Activated CD4-positive, alpha-beta T cell treated with anti-CD3 and anti-CD28 coated beads, Interleukin-2, Interleukin-6, amounts not matched to agents 100 ng/mL and 50 ng/mL, durations not matched to agents 16 hours and 8 hours (primary cell): ENCODE measurements at places on chromosomes 13 and 19.

DNA sequence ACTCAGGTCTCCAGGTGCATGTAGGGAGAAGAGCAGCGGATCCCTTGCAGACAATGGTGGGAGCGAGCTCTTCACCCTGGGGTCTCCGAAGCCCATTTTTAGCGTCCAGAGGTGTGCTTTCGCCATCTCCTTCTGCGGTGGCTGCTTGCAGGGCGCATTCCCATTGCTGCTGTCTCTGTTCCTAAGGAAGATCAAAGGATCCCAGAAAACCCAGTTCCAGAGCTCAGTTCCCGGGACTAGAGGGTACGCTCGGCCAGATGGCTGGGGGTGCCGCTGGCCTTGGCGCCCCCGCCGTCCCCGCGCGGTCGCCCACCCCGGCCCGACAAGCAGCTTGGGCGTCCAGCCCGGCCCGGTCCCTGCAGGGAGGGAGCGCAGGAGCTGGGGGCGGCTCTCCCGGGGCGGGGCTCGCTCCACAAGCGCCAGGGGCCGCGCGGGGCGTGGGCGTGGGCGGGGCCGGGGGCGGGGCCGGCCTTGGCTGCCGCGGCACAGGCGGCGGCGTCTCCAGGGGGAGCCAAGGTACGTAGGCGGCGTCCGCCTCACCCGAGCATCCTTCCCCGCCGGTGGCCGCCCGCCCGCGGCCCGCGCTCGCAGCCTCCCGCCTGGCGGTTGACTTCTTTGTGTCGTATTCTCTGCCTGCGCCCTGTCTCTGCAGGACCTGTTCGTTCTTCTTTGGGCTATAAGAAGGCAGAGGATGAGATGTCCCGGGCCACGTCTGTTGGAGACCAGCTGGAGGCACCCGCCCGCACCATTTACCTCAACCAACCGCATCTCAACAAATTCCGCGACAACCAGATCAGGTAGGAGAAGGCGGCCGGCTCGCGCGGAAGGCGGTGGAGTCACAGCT lies 96.8 kb downstream of the ATP8A2 start:
- DNase-seq: peak; percentile 42

DNA sequence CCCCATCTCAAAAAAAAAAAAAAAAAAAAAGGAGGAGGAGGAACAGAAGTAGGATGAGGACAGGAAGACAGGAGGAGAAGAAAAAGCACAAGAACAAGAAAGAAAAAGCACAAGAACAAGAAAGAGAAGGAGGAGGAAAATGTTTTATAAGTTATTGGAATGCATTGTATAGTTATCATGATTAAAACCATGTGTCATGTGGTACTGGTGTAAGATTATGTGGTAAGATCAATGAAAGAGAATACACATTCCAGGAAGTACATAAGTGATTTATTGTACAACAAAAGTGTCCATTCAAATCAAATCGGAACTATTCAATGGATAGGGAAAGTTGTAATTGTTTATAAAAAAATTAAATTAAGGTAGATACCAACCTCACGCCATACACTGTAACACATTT lies 167.7 kb downstream of the MZT1 start:
- DNase-seq: no peak

DNA sequence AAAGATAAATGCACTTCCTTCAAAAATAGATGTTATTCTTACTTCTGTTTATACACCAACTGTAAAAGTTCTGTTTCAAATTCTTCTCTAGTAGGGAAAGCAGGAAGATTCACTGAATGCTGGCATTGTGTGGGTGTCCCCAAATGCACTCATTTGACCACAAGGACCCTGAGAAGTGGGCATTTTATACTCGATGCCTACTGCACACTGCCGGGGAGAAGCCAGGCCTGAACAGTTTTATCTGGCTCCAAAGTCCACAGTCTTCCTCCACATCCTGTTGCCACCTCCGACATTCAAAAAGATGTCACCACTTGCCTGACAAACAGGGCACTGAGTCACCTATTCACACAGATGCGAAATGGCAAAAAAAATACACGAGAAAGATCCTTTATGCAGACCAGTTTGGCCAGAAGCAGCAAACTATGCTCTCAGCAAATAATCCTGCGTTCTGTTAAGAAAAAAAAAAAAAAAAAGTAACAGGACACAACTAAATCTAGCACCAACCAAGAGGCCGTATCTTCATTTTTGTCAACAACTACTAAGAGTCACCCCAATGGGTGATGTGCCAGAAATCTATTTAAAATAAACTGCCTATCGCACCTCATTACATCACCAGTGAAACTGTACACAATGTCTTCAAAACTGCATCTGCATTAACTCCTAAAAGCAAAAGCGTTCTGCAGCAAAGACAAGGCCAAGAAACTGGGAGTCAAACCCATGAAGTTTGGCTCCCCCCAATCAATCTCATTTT lies 6.2 kb downstream of the ZC3H4 start:
- DNase-seq: peak; percentile 74

DNA sequence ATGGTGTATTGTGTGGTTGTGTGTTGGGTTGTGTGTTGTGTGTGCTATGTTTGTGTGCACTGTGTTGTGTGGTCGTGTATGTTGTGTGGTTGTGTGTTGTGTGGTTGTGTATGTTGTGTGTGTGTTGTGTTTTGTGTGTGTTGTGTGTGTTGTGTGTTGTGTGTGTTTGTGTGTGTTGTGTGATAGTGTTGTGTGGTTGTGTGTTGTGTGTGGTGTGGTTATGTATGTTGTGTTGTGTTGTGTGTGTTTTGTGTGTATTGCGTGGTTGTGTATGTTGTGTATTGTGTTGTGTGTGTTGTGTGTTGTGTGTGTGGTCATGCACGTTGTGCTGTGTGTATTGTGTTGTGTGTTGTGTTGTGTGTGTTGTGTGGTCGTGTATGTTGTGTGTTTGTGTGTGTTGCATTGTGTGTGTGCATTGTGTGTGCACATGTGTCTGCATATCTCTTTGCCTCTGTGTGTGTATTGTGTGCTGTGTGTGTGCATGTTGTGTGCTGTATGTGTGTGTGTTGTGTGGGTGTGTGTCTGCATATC lies 2.9 kb downstream of the C3 start:
- DNase-seq: no peak

DNA sequence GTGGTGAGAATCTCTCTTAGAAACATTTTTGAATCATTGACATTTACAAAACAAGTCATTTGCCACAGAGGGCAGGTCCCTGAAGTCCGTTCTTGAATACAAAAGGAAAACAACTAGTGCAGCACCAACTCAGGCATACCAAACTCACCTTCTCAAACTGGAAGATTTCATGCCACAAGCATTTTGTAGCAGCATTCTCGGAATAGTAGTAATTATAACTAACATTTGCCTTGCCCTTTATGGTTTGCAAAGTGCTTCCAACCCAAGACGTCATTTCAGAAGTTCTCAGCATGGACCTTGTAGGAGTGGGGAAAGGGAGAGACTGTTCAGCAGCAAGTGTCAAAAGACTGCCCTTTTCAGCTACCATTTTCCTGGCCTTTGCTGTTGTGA lies 344.6 kb downstream of the RFC3 start:
- no peak for DNase-seq

DNA sequence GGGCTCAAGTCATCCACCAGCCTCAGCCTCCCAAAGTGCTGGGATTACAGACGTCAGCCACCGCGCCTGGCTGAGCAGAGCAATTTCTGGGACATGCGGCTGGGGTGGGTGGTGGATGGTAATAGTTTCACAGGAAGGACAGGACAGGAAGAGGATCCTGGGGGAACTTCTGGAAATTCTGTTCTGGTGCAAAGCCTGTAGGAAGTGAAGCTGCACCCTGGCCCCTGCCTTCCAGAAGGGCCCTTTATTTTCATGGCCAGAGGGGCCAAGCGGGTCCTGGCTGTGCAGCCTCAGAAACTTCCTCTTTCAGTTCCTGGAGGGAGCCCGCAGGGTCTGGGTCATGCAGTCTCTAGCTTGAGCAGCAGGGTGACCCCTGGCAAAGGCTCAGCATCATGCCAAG lies 15.7 kb downstream of the FEM1A start:
- DNase-seq: no peak

DNA sequence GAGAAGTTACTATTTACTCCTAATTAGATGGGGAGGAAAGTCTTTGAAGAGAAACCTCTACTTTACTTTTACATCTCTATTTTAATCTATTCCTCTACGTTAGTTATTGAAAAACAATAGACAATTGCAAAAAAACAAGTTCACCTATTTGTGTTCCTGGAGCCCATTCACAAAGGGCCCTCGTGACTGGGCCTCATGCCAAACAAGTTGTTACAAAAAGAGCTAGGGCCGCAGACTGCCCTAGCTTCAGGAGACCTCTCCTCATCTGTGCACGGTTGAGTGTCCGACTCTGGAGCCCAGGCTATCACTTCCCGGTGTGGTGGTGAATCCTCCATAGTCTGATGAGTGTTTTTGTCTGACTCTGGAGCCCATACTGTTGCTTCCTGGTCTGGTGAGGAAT lies 190.9 kb downstream of the ZNF486 start:
- no peak for DNase-seq

GRCh38 chr19:48499316-48500090 lies 12.1 kb downstream of the LMTK3 start:
- no peak for DNase-seq

- DNase-seq: no peak
These were observed 539.3 kb downstream of the SUCLA2 start for GRCh38 chr13:47461816-47462215.
